ENCODE measurements at places on chromosomes 4 and X. TPM values are rescaled to one million over a fixed set of nuclear protein-coding genes. Genes with fewer than 3 reads are reported as not detected.

DNA sequence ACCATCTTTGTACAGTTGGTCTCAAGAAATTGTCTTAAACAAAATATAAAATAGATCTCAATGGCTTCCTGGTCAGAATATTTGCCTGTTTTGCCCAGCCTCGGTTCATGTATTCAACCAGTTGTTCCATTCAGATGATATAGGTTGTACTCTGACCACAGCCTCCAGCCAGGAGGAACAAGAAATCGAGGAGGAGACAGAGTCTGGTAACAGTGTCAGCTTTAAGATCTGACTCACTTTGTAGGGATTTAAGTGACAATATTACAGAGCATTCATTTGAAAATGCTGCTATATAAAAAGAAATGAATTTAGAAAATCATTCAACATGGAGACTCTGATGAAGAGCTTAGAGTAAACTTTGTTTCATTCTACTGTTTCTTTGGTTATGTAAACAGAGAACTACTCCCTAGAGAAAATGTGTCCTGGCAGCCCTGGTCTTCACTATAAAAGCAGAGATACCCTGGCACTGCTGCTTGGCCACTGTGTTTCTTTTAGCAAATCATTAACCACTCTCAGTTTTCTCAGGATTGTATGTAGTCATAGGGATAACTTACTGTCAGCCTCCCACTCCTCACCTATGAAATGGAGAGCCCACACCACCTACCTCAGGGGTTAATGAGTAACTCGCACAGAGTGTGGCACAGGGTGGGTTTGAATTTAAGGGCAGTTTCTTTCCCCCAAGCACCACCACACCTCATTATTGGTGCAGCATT lies 53.5 kb downstream of the PAGE2 start:
- no peak for DNase-seq

DNA sequence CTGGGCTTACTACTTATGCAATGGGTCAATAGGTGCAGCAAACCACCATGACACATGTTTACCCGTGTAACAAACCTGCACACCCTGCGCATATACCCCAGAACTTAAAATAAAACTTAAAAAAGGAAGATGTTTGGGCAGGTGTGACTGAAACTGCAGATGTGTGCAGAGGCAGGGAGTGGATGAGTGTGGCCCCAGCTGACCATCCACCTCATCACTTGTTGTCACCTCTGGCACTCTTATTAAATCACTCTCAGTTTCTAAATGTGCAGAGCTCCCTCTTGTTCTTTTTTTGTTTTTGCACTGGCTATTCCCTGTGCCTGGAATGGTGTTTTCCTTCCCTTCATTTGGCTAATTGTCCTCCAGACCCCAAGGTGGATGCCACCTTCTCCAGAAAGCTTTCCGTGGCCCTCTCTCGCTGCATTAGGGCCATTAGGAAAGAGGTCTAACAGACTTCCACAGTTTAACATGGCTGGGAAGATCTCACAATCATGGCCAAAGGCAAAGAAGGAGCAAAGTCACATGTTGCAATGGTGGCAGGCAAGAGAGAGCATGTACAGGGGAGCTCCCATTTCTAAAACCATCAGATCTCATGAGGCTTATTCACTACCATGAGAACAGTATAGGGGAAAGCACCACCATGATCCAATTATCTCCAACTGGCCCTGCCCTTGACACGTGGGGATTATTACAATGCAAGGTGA lies 58.5 kb downstream of the SLC2A9 start:
- DNase-seq: no peak

- no peak for DNase-seq
Measured at GRCh38 chr4:147678796-147679549, 5.0 kb downstream of the PRMT9 start.

HSPA4L gene
- 5.5 TPM for total RNA-seq

POF1B gene
- 0.21 TPM for total RNA-seq

FATE1 gene
- total RNA-seq: not detected

IL15 gene
- 11.5 TPM for total RNA-seq

USP51 gene
- 9.0 TPM for total RNA-seq

MAGEB10 gene
- not detected for total RNA-seq

MYOZ2 gene
- total RNA-seq: 3.5 TPM

GRCh38 chr4:3225936-3226335 lies 23.0 kb upstream of the MSANTD1 start:
- DNase-seq: no peak

SMR3B gene
- not detected for total RNA-seq

GRCh38 chr4:24224446-24224845 lies 334.6 kb upstream of the PPARGC1A start:
- no peak for DNase-seq

- no peak for DNase-seq
Measured at GRCh38 chrX:38560776-38561125, 591 bp upstream of the TSPAN7 start.

- no peak for DNase-seq
Measured at GRCh38 chr4:184232202-184232601, 14.5 kb upstream of the ENPP6 start.

DNA sequence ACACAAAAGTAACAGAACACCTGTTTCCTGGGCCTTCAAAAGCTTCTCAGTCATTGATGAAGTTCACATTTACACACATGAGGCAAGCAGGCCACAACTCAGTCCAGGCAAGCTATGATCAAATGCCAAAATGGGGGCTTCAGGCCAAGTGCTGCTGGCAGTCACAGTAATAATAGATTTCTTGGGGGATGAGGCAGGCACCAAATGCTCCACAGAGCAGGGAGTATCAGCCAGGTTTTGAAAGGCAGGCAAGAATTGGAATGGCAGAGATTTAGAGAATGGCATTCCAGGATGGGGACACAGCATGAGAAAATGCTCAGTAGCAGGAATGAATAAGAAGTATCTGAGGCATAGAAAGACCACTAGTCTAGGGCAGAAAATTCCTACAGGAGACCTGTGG lies 52.8 kb downstream of the GRIA3 start:
- DNase-seq: no peak

MAGEC1 gene
- not detected for total RNA-seq

GRCh38 chr4:56728512-56728911 lies 47.4 kb upstream of the HOPX start:
- DNase-seq: no peak

- DNase-seq: no peak
Measured at GRCh38 chrX:10166248-10166716, 9.5 kb downstream of the CLCN4 start.

DNA sequence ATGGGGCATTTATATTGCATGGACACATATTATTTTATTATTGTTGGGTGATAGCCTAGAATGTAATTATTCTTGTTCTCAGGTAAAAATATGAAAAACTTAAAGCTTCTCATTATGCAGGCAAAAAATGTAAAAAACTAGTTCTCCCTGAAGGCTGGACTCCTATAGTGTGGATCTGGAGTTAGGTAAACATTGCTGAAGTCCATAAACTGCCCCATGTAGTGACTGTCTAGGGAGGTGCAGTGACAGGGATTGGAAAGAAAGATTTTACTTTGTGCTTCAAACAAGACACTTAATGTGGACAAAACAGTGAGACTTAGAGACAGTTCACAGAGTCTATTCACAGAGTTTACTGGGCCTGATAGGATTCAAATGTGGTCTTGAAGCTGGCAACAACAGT lies 17.0 kb downstream of the ADH6 start:
- no peak for DNase-seq

SUPT20HL1 gene
- 1.7 TPM for total RNA-seq

GRCh38 chrX:63708801-63709200 lies 76.2 kb downstream of the ARHGEF9 start:
- DNase-seq: no peak

GRCh38 chr4:98688411-98689290 lies 30.2 kb upstream of the TSPAN5 start:
- no peak for DNase-seq

DNA sequence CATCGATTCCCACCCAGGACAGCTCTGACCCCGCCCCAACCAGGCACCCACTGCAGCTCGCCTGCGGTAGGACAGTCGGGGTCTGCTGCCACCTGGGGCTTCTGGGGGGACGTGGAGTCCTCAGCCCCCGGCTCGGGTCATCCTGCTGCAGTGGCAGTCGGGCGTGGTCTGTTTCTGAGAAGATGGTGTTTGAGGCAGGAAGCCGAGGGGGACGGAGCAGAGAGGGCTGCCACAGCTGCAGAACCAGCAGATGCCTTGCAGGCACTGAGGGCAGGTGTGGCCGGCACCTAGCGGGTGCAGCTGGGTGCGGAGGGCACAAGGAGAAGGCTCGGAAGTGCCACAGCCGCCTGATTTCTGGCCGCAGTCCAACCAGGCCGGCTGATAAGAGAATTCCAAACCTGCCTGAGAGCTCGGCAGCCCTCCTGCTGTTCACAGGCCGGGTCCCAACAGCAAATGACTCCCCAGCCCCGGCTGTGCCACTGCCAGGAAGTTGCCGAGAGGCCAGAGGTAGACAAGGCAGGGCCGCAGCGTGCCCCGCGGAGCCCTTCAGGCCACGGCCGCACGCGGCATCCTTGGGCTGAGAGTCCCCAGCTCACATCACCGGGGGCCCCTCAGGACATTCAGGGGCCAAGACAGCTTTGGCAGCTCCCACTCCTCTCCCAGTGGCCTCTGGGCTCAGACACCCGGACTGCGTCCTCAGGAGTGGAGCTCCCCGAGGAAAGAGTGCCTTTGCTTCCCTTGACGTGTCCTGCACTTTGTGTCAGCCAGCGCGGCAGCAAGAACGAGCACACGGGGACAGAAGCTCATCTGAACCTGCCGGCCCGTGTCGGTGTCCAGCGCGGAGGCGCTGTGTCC lies 9.4 kb upstream of the CPLX1 start:
- no peak for DNase-seq

GAGE12H gene
- not detected for total RNA-seq

GPC4 gene
- 12.0 TPM for total RNA-seq

All from ascending aorta (tissue), 2 donors.